ENCODE measurements at places on chromosomes 13 and 19. TPM values are rescaled to one million over a fixed set of nuclear protein-coding genes. Genes with fewer than 3 reads are reported as not detected.
A peak's percentile ranks its signal among the peaks of the same experiment; 100 is the strongest.

The ARL11 gene
- total RNA-seq = not detected

The SHD gene
- not detected for total RNA-seq

The KDELR1 gene
- 197 TPM for total RNA-seq

The ZNF112 gene
- total RNA-seq = 7.8 TPM

The SIGLECL1 gene
- total RNA-seq = not detected

The PRODH2 gene
- not detected for total RNA-seq

GRCh38 chr13:97435323-97435722 lies 1.4 kb downstream of the RAP2A start:
- no peaks in the 10 kb centered on the region for H3K27me3 ChIP-seq
- peak overlapping the region; percentile 64 for H3K4me3 ChIP-seq
- peak overlapping the region; percentile 64 for H3K27ac ChIP-seq
- peaks cover 45% of the 10 kb centered on the region for H3K4me1 ChIP-seq

DNA sequence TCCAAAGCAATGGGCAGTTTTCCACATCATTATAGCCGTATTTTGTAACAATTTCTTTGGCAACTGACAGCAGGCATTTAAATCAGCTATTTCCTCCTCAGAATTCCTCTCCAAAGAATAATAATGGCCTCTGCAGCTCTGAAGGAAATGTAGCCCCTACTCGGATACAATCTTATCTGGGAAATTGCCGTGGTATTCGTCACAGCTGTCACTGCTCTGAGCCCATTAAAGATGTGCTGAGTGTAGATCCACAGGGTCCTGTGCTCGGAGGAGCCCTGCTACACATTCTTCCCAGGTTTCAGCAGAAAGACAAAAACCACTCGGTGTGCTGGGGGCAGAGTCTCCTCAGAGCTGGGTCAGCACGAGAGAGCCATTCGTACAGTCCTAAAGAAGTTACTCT lies 33.1 kb downstream of the MZT1 start:
- no peak overlapping the region for H3K4me3 ChIP-seq
- no peaks in the 10 kb centered on the region for H3K36me3 ChIP-seq
- peak; percentile 41 for DNase-seq
- peaks cover 6% of the 10 kb centered on the region for H3K4me1 ChIP-seq
- H3K27ac ChIP-seq = no peak overlapping the region

GRCh38 chr19:51251468-51251820 lies 564 bp downstream of the SIGLECL1 start:
- no peak overlapping the region for H3K4me3 ChIP-seq
- H3K27me3 ChIP-seq = no peaks in the 10 kb centered on the region

DNA sequence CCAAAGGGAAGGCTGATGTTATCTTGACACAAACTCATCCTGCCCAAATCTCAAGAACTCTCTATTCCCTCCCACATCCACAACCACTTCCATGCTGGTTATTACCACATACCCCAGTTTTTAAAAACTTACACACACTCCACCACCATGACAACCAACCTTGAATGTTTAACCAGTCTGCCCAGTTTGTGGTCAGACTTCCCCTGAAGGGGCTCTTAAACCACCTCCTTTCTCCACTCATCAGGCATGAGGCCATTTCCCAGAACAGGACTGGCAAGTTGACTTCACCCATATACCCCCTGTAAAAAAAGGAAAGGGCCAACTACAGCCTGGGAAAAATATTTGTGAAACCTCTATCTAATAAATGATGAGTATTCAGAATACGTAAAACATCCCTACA lies 12.4 kb upstream of the ZSCAN4 start:
- no peak overlapping the region for H3K27ac ChIP-seq
- no peaks in the 10 kb centered on the region for H3K4me1 ChIP-seq
- no peak for DNase-seq
- peaks cover 27% of the 10 kb centered on the region for H3K27me3 ChIP-seq

- no peaks in the 10 kb centered on the region for H3K27me3 ChIP-seq
- peak; percentile 69 for DNase-seq
- peak overlapping the region; percentile 66 for H3K27ac ChIP-seq
- no peak overlapping the region for H3K4me3 ChIP-seq
Measured at GRCh38 chr13:33109801-33110200, 93.6 kb downstream of the KL start.

GRCh38 chr13:39385621-39386231 lies 217.3 kb downstream of the LHFPL6 start:
- peaks cover 36% of the 10 kb centered on the region for H3K4me1 ChIP-seq
- no peaks in the 10 kb centered on the region for H3K27me3 ChIP-seq
- no peak overlapping the region for H3K4me3 ChIP-seq
- peak; percentile 93 for DNase-seq
- peaks cover 5% of the 10 kb centered on the region for H3K36me3 ChIP-seq
- peak overlapping the region; percentile 38 for H3K27ac ChIP-seq

- no peak overlapping the region for H3K27ac ChIP-seq
- H3K4me1 ChIP-seq = peaks cover 12% of the 10 kb centered on the region
- peaks cover 68% of the 10 kb centered on the region for H3K36me3 ChIP-seq
- no peak for DNase-seq
Measured at GRCh38 chr19:10113964-10114650, 2.6 kb downstream of the P2RY11 start.

GRCh38 chr13:27289011-27289665 lies 18.5 kb downstream of the RASL11A start:
- H3K27ac ChIP-seq = no peak overlapping the region
- H3K4me3 ChIP-seq = no peak overlapping the region
- no peaks in the 10 kb centered on the region for H3K4me1 ChIP-seq
- peaks cover 8% of the 10 kb centered on the region for H3K27me3 ChIP-seq
- no peaks in the 10 kb centered on the region for H3K36me3 ChIP-seq
- no peak for DNase-seq

- peaks cover 13% of the 10 kb centered on the region for H3K4me1 ChIP-seq
- DNase-seq = no peak
- no peaks in the 10 kb centered on the region for H3K36me3 ChIP-seq
- no peaks in the 10 kb centered on the region for H3K27me3 ChIP-seq
- no peak overlapping the region for H3K27ac ChIP-seq
Measured at GRCh38 chr19:5025027-5025426, 56.1 kb downstream of the KDM4B start.

GRCh38 chr19:41323430-41324125 lies 13.6 kb downstream of the CCDC97 start:
- DNase-seq = peak; percentile 75
- no peak overlapping the region for H3K4me3 ChIP-seq
- H3K27ac ChIP-seq = peak overlapping the region; percentile 75
- peaks cover 48% of the 10 kb centered on the region for H3K36me3 ChIP-seq
- H3K4me1 ChIP-seq = peaks cover 23% of the 10 kb centered on the region
- no peaks in the 10 kb centered on the region for H3K27me3 ChIP-seq

- H3K4me3 ChIP-seq = no peak overlapping the region
- H3K36me3 ChIP-seq = no peaks in the 10 kb centered on the region
- H3K27me3 ChIP-seq = no peaks in the 10 kb centered on the region
- H3K27ac ChIP-seq = no peak overlapping the region
Measured at GRCh38 chr13:34611671-34612070, 330.4 kb upstream of the NBEA start.

GRCh38 chr13:79374578-79374977 lies 31.5 kb downstream of the RBM26 start:
- peak; percentile 40 for DNase-seq
- no peak overlapping the region for H3K4me3 ChIP-seq
- H3K27ac ChIP-seq = no peak overlapping the region
- H3K27me3 ChIP-seq = no peaks in the 10 kb centered on the region

DNA sequence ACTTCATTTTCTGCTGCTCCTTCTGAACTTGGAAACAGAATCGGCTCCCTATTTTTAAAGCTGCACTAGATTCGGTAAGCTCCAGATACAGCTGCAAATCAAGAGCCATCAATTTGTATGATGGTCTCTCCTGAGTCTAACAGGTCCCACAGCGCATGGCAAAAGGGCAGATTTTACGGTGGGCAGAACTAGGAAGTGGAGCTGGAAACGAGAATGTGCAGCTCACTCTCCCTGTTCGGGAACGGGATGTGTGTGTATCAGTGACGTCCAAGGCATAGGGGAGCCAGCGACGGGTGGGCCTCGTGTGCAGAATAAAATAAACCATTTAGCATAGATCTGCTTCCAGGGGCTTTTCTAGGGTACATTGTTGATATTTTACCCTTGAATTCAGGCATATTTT lies 74.2 kb downstream of the COL4A1 start:
- no peak overlapping the region for H3K4me3 ChIP-seq
- DNase-seq = no peak
- peaks cover 44% of the 10 kb centered on the region for H3K4me1 ChIP-seq
- no peaks in the 10 kb centered on the region for H3K36me3 ChIP-seq
- no peak overlapping the region for H3K27ac ChIP-seq

DNA sequence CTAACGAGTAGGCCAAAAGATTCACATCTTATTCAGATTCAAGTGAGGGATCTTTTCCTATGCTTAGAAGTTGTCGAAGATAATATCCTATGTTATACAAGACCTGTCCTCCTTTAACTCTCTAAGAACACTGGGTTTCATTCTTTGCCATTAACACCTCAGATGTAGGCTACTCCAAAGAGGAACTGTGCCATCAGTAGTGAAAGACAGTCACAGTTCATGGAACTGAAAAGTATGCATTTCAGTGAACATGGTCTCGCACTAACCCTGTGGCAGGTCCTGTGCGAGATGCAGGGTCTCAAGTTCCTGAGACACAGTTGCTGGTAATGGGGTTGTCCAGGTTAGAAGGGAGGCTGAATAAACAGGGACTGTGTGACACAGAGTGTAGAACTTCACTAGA lies 4.1 kb downstream of the LGALS16 start:
- no peak overlapping the region for H3K4me3 ChIP-seq
- no peak for DNase-seq
- no peaks in the 10 kb centered on the region for H3K4me1 ChIP-seq
- no peaks in the 10 kb centered on the region for H3K36me3 ChIP-seq
- no peak overlapping the region for H3K27ac ChIP-seq

DNA sequence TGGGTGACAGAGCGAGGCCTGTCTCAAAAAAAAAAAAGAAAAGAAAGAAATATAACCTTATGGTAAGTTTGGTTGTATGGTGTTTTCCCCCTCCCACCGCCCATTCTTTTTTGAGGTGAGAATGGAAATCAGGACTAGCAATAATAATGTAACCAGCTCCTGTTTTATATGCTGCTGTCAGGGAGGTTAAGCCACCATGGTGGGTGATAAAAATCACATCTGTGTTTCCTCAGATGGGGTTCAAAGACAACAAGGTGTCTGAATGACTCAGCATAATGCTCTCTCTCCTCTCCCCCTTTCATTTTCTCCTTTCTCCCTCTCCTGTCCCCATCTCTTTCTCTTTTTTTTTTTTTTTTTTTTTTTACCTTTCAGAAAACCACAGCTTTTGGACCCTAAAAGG lies 28.3 kb upstream of the GARRE1 start:
- no peak for DNase-seq
- H3K4me3 ChIP-seq = no peak overlapping the region
- peaks cover 93% of the 10 kb centered on the region for H3K36me3 ChIP-seq
- peak overlapping the region; percentile 69 for H3K27ac ChIP-seq
- no peaks in the 10 kb centered on the region for H3K4me1 ChIP-seq

DNA sequence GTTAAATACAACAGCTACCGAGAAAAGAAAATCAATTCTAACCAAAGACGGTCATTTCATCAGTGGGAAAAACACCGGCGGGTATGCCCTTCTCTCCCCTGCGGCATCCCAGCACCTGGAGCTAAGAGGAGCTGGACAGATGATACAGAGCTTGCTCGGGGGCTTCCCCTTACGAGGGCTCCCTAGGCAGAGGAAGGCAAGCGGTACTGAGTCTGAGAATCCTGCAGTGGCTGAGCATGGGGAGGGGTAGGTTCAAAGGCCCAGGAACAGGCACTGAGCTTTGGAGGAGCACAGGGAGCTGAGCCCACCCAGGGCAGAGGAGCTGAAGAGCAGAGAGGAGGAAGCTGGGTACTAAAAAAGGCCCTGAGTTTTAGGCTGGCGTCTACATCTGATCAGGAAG lies 12.7 kb downstream of the STK24 start:
- no peaks in the 10 kb centered on the region for H3K27me3 ChIP-seq
- no peak for DNase-seq
- H3K27ac ChIP-seq = no peak overlapping the region
- H3K4me1 ChIP-seq = peaks cover 13% of the 10 kb centered on the region

DNA sequence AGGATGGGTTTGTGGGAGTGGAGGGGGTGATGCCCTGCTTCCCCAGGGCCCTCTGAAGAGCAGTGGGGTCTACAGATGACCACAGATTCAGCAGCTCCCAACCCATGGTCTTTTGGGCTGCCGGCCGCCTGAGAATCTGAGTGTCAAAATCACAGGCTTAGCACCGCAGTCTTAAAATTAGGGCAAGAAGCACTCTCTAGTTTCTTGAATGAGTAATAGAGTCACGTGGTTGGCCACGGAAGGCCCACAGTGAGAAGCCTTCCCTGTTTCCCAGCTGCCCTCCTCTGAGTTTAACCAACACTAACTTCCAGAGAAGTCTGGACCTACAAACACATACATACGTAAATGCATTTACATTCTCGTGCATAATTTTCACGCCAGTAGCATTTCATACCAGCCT lies 5.2 kb downstream of the PRMT1 start:
- H3K27me3 ChIP-seq = no peaks in the 10 kb centered on the region
- peaks cover 51% of the 10 kb centered on the region for H3K36me3 ChIP-seq
- no peak overlapping the region for H3K27ac ChIP-seq
- no peak for DNase-seq
- H3K4me3 ChIP-seq = no peak overlapping the region

DNA sequence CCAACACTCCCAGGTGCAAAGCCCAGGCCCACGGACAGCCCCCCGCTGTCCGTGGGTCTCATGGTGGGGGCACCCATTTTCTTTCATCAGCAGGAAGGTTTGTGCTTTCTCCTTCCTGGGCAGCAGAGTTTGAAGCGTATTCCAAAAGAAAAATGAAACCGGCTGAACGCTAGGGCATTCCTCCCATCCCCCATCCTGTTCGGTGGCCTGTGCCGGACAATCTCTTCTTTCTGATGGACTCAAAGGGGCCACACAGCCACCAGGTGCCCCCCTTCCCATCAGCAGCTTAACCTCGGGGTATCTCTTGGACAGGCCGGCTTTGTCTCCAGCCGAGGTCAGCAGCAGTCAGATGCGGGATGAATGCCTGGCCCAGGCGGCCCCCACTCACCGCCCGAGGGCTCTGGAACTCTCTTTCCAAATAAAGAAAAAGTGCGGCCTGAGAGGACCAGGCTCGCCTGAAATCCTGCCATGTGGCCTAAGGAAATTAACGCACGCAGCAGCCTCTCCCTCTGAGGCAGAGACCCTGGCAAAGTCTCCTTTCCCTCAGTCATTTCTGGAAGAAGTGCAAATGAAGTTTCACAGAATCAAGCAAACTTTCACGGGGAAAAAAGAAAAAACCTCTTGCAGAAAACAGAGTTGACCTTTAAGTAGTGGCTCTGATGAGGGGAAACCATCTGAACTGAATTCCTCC lies 67.8 kb downstream of the RASA3 start:
- no peak for DNase-seq
- H3K27me3 ChIP-seq = no peaks in the 10 kb centered on the region
- H3K27ac ChIP-seq = peak overlapping the region; percentile 82
- H3K4me1 ChIP-seq = peaks cover 27% of the 10 kb centered on the region
- no peak overlapping the region for H3K4me3 ChIP-seq

- no peak overlapping the region for H3K27ac ChIP-seq
- no peaks in the 10 kb centered on the region for H3K4me1 ChIP-seq
- DNase-seq = no peak
- no peaks in the 10 kb centered on the region for H3K36me3 ChIP-seq
- peaks cover 55% of the 10 kb centered on the region for H3K27me3 ChIP-seq
Measured at GRCh38 chr19:33904681-33905080, 108.0 kb downstream of the KCTD15 start.

- no peaks in the 10 kb centered on the region for H3K4me1 ChIP-seq
- no peak for DNase-seq
Measured at GRCh38 chr13:40578055-40578454, 88.4 kb downstream of the FOXO1 start.

GRCh38 chr13:110808138-110808537 lies 94.6 kb downstream of the ING1 start:
- DNase-seq = no peak
- H3K36me3 ChIP-seq = no peaks in the 10 kb centered on the region
- no peak overlapping the region for H3K4me3 ChIP-seq
